ENCODE measurements at places on chromosomes 11 and 22.

GRCh38 chr11:17077240-17077519 lies 287 bp downstream of the RPS13 start:
- no peak for DNase-seq

DNA sequence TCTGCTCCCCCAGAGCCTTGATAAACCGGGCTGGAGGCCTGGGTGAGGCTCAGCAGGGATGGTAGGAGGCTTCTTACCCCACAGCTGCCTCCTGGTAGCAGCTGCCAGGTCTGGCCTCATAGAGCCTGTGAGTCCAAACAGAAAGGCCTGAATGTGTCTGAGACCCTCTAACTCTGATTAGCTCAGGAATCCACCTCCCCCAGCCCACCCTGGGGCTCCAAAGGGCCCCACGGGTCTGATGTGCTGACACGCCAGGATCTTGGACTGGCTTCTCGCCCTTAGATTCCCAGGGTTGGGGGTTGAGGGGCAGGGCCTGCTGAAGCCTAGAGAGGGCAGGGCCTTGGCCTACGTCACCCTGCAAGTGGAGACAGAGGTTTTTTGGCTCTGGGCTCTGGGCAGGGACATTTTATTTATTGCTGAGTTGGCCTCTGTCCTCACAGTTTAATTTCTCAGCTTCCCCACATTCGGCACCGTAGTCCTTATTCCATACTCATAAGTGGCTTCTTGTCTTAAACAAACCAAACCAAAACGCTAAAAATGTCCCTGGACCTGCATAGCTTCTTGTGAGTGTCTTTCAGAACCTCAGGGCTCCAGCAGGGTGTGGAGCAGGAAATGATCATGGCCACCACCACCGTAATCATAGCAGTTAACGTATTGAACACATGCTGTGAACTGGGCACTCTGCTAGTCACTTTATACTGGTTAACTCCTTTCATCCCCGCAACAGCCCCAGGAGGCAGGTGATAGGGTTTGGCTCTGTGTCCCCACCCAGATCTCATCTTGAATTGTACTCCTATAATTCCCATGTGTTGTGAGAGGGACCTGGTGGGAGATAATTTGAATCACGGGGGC lies 25.1 kb downstream of the KIAA1671 start:
- DNase-seq: no peak

- no peak for DNase-seq
These were observed 29.4 kb downstream of the TUB start for GRCh38 chr11:8110396-8110795.

- DNase-seq: no peak
These were observed 3.7 kb downstream of the SNX19 start for GRCh38 chr11:130912552-130912951.

GRCh38 chr11:74671520-74672196 lies 59.6 kb downstream of the CHRDL2 start:
- DNase-seq: no peak

DNA sequence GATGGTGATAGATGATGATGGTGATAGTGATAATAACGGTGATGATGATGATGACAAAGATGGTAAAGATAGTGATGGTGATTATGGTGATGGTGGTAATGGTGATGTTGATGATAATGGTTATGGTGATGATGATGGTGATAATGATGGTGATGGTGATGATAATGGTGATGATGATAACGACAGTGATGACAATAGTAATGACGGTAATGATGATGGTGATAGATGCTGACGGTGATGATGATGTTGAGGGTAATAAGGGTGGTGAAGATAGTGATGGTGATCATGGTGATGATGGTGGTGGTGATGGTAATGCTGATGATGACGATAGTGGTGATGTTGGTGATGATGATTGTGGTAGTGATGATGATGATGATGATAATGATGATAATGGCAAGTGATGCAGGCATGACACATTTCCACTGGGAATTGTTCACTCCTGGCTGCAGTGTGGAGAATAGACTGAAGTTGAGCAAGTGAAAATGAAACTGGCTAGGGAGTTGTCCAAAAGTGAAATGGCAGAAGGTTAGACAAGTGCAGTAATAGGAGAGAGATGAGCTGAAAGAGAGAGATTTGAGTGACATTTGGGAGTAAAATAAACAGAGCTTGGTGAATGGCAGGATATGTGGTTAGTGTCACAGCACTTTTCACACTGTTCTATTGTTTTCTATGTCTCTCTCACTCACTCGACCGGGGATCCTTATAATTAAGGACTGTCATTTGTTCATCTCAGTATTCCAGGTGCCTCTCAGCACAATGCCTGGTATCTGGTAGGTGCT lies 992.5 kb downstream of the OPCML start:
- no peak for DNase-seq
